HTR-8/SVneo (cell line): ENCODE measurements at places on chromosomes 2 and 18.

GRCh38 chr2:12286347-12286746 is 430.4 kb upstream of the TRIB2 start:
- no peak for DNase-seq

- DNase-seq = peak; percentile 56
Observed at GRCh38 chr18:2570772-2571199, 519 bp downstream of the METTL4 start.

DNA sequence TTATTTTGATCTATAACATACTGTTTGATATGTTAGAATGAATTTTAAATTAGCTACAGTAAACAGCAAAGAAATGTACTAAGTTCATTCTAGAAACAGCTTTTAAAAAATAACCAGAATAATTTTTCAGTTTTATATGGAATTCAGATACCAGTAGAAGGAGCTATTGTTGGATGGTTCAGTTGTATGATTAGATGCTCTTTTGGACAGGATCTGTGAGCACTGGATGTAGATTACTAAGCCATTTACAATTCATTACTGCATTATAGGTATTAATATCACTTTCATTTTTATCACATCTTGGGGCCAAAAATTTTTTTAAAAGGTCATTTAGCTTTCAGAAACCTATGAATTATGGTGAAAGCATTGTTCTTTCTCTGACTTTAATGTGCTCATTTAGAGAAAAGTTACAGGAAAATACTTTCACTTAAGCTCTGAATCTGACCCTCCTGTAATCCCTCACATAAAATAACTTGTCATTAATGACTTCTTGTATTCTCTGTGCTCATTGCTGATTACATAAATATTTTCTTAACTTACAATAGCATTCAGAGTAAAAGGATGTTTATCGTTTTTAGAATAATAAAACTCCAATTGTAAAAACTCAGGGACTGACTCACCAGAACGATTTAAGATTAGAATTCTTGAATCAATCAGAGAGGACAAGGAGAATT is 750.2 kb downstream of the SLC4A3 start:
- DNase-seq = no peak

DNA sequence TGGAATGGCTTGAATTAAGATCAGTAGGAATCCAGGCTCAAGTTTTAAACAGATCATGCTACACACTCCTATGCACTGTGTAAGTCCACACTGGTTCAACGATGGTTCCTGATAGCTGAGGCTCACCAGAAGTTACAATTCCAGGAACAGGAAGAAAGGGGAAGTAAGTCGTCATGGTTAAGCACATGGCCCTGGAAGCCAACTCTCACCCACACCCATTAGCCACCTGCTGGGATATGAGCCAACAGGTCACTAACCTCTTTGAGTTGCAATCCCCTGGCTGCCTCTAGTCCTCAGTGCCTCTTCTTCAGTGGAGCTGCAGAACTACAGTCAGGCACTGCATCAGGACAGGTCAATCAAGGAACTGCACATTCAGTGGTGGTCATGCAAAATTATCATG is 133.5 kb downstream of the TMEM182 start:
- DNase-seq = no peak

DNA sequence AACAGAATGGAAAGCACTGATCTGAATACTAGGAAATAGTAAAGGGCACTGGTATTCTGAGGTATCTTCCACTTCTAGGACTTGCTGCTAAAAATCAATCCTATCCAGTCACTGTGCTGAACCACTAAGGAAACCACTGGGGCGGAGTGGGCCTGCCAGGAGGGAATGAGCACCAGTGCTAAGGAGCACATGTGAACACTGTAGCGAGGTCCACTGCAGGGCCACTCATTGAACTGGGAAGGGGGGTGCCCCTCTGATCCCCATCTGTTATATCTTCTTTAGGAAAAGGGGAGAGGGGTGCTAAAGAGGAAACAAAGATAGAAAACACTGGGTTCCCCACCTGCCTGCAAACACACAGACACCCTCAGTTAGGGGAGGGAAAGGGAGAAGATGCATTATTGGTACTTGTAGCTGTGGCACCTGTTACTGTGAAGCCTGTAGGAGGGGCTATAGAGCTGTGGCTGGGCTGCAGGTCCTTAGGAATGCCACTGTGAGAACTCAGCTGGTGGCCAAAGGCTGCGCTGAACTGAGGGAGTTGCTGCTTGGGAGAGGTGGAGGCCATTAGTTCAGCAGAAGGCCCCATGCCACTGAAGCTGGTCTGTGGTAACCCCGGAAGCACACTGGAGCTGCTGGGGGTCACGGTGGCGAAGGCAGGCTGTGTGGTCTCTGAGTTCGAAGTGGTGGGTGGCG is 81.8 kb downstream of the INO80D start:
- DNase-seq = peak; percentile 7

DNA sequence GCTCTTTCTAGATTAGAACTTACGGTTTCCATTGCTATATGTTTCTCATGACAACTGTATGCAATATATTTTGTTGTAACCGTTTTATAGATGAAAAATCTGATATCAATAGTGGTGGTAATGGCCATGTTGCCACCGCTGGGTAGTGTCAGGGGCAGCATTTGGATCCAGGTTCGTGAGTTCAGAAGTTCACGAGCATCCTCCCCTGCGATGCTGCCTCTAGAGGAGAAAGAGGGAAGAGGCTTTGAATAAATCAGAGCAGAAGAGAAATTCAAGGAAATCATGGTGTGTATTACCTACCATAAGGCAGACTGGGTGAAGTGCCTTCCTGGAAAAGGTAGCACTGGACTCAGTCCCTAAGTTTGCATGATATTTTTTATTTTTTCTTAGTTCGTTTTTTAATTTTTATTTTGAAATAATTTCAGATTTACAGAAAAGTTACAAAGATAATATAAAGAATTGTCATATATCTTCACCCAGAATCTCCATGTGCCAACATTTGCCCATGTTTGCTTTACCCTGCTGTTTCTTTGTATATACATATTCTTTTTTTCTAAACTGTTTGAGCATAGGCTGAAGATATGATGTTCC is 3.3 kb upstream of the ZBTB7C start:
- peak; percentile 27 for DNase-seq

DNA sequence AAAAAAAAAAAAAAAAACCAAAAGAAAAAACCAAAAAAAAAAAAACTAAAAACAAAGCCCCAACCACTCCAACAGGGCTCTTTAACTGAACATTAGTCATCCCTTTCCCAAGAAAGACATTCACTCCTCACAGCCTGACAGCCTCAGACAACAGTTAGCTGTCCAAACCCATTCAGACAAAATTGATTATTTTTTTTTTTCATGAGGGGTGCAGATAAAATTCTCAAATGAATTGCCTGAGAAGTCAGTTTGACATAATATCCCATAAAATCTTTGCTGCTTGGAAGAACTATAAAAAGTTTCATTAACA is 206.1 kb upstream of the REV1 start:
- DNase-seq = no peak

- DNase-seq = no peak
Observed at GRCh38 chr2:148965623-148966437, 72.7 kb upstream of the LYPD6B start.

- no peak for DNase-seq
Observed at GRCh38 chr18:9421901-9422327, 53.4 kb upstream of the RALBP1 start.

GRCh38 chr2:74867841-74868658 is 34.1 kb downstream of the HK2 start:
- DNase-seq = no peak

- no peak for DNase-seq
Observed at GRCh38 chr2:6449343-6449742, 416.4 kb downstream of the CMPK2 start.

DNA sequence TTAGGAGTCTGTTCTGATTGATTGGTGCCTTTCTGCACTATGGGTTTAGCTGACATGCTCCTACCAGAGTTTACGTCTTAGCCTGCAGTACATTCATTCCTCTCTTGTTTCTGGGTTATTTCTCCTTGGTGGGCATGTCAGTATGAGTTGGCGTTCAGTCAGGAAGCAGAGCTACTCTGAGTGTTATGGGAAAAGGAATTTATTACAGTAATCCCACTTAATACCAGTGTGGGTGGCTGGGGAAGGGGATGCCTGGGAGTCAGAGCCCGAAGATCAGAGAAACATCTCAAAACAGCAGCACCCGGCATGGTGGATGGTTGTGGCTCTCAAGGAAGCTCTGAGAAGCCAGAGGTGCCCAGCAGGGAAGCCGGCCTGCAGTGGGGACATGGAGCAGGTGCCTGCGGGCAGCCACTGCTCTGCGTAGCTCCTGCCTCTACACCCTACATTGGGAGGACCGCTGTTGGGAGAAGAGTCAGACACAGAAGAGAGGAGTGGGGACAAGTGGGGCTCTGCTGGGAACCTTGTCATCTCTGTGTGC is 48.9 kb downstream of the RAB31 start:
- DNase-seq = no peak

GRCh38 chr2:187577310-187577709 is 23.1 kb upstream of the TFPI start:
- DNase-seq = no peak

GRCh38 chr2:141109633-141110032 is 1021.2 kb downstream of the LRP1B start:
- DNase-seq = peak; percentile 4

GRCh38 chr18:57749604-57749970 is 53.5 kb downstream of the ATP8B1 start:
- no peak for DNase-seq

- DNase-seq = no peak
Observed at GRCh38 chr2:95328358-95329125, 31.4 kb downstream of the KCNIP3 start.

DNA sequence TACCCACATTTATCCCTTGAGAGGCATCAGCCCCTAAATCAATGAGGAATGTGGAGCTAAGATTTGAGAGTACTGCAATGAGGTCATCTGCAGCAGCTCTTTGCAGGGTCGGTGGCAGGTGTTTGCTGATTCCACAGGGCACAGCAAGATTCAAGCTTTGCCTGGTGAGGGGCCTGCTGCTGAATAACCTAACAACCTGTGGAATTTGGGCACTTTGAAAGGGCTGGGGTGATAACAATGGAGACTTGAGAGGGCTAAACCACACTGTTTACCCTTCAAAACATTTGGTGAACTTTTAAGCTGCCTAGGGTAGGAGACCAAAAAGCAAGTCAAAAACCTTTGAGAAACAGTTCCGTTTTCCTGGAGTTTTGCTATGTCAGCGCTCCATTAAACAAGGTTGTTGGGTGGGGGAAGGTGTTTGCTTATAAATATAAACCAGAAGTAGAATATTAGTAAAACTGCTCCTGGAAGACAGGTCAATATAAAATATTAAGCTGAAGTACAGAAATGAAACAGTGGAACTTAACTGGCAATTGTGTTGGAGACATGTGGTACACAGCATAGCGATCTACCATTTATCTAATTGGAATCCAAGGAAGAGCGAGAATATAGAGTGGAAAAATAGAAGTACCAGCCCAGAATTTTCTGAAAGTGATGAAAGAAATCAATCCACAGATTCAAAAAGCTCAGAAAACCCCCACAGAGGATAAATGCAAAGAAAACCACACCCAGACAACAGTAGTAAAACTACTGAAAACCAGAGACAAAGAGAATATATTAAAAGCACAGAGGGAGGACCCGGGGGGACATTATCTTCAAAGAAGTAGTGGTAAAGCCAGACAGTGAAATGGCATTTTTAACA is 15.7 kb downstream of the COPS8 start:
- DNase-seq = no peak

GRCh38 chr2:111905990-111906735 is 7.8 kb downstream of the MERTK start:
- DNase-seq = no peak

DNA sequence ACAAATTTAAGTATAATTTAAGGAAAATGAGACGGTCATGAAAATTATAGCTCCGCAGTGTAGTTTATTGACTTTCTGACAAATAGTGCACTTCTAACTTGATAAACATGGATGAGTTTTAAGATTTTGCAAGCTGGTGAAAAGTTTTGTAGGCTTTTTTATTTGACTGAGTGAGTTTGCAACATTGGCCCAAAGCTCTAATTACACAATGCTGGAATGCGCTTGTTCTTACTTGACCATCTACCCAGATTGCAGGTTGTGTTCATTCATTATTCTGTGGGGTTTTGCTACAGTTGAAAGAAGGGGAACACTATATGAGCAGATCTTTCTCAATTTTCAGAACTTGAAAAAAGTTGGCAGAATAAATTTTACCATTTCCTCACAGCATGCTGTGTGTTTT is 13.5 kb downstream of the SPOPL start:
- DNase-seq = no peak

GRCh38 chr2:67997528-67997900 is 65.3 kb downstream of the C1D start:
- peak; percentile 48 for DNase-seq

GRCh38 chr18:67261931-67262552 is 254.5 kb downstream of the DSEL start:
- DNase-seq = no peak

DNA sequence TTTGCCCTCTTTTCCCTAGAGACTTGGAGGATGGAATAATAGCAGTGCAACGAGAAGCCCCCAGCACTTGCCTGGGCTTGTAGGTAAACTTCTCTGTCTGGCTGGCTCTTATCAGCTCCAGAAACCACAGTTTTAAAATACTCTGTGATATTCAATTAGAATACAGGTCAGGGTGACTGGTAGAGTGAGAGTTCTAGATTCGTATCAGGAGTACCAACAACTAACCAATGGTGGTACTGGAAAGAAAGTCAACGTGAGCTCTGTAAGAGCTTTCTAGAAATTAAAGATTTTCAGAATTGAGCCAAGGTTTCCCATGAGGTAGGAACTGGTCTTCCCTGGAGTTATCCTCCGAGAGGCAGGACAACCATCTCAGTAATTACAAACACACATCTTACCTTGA is 216.9 kb downstream of the NYAP2 start:
- no peak for DNase-seq

GRCh38 chr2:237549643-237550415 is 16.5 kb upstream of the PRLH start:
- no peak for DNase-seq

DNA sequence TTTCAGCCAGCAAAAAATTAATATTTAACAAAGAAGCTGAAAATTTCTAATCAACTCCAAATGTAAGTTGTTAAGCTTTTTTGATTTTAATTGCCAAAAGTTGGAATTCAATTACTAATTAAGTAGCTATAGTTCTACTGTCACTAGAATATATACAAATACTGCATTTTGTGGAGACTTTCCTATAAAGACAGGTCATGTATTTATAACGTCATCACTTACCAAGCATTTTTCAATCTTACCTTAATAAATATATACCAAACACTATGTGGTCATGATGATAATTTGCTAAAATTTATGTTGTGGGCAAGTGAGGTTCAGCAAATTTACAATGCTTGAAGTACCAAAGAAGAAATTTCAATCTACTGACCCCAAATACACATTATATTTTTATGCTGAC is 24.2 kb upstream of the TMEFF2 start:
- DNase-seq = no peak

GRCh38 chr18:79361766-79362522 is 33.8 kb upstream of the NFATC1 start:
- DNase-seq = peak; percentile 12

- no peak for DNase-seq
Observed at GRCh38 chr2:9297156-9297555, 90.5 kb downstream of the ASAP2 start.

GRCh38 chr18:44320619-44321460 is 359.8 kb upstream of the SETBP1 start:
- no peak for DNase-seq
